ENCODE measurements at places on chromosomes 7 and 10.

DNA sequence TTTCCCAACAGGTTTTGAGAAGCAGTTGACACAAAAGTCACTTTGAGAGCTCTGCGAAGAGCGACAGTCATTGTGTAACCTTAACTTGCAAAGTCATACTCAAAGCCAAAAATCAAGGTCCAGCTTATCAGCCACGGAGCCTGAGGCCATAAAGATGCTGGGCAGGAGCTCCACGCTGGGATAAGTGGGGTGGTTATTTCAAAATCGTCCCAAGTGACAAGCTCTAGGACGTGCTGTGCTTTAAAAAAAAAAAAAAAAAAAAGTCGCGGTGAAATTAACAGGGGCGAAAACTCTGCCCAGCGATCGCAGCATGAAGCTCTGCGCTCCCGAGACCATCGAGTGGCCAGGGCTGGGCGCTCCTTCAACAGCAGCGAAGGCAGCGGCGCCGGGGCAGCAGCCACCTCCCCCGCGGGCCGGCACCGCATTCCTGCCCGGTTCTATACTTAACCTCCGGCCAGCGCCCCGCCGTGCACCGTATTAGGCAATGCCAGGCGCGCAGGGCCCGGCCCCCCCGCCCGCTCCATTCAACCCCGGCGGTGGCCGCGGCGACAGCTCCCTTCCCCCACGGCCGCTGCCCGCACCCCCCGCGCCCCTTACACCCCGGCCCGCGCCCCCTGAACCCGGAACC, 657 bp downstream of the HACD1 start:
- no peak for DNase-seq

DNA sequence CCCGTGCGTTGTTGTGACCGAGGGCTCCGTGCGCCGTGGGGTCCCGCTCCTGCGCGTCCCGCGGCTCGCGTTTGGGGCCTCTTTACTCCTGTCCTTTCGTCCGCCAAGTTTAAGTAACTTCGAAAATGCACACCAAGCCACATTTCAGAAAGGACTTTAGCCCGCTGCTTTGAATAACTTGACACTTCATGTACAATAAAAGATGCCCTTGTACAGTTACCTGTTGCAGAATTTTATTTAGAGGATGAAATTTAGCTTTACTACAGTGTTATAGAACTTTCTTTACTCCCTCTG, 459 bp downstream of the SUGCT start:
- no peak for DNase-seq

DNA sequence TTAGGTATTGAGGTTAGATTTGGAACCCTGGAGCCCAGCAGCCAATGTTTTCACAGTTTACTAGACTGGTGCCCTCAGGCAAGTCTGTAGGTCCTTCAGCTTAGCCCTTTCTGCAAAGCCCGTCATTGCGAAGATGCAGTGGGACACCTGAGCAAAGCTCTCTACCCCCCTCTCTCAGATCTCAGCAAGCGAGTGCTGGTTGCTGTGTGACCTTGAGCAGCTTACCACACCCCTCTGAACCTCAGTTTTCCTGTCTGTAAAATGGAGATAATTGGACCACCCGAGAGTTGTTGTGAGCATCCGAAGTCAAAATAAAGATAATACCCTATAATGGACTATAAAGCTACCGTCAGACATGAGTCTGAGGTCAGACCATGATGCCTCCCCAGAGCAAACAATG, 3.7 kb downstream of the NPC1L1 start:
- DNase-seq, result no peak

- no peak for DNase-seq
Measured at GRCh38 chr7:70693686-70694433, 438.1 kb upstream of the GALNT17 start.

DNA sequence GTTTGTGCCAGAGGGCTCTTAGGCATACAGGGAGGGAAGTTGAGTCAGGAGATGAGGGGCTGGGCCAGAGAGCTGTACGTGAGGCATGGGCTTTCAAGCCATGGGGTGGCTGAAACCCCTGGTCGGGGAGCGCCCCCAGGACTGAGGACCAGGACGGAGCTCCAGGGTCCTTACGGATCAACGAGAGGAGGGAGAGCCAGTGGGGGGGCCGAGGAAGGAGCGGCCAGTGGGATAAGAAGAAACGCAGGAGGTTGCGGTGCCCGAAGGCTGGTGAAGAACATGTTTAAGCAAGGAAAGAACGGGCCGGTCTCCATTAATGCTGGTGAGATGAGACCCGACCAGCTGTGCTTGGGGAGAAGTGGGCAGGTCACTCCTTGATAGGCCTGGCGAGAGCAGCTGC, 43.6 kb upstream of the BHLHA15 start:
- no peak for DNase-seq

Measured in BJ (cell line).